ENCODE measurements at places on chromosomes 3 and 15. TPM values are rescaled to one million over a fixed set of nuclear protein-coding genes. Genes with fewer than 3 reads are reported as not detected.
A peak's percentile ranks its signal among the peaks of the same experiment; 100 is the strongest.

GRCh38 chr15:88476635-88477060, 9.1 kb downstream of the MRPS11 start:
- no peak for DNase-seq

- DNase-seq: no peak
These were observed 19.6 kb downstream of the LRRFIP2 start for GRCh38 chr3:37154668-37155314.

DNA sequence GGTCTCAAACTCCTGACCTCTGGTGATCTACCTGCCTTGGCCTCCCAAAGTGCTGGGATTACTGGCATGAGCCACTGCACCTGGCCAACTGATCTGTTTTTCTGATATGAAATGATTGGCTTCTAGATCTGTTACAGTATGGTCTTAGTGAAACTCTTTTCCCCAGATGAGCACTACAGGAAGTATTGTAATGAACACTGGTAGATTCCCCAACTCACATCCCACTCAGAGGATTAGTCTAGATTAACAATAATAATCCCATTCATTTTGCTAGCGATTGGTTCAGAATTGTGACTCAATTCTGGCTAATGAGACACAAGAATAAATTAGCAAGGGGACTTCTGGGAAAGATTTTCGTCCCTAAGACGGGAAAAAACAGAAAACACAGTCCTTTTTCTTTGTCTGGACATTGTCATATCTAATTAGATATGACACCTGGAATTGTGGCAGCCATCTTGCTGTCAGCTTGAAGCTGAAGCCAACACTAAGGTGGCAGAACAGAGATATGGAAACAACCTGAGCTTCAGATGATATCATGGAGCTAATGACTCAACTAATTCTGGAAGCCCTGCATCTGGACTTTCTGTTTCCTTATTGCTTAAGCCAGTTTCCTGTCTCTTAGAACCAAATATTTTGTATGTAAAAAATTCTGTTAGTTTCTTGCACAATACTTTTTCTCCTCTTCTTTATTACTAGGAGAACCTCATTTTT, 17.4 kb upstream of the NPTN start:
- no peak for DNase-seq

GRCh38 chr3:96259299-96259698, 555.1 kb upstream of the EPHA6 start:
- DNase-seq: no peak

GRCh38 chr3:71389911-71390573, 193.5 kb downstream of the FOXP1 start:
- no peak for DNase-seq

DNA sequence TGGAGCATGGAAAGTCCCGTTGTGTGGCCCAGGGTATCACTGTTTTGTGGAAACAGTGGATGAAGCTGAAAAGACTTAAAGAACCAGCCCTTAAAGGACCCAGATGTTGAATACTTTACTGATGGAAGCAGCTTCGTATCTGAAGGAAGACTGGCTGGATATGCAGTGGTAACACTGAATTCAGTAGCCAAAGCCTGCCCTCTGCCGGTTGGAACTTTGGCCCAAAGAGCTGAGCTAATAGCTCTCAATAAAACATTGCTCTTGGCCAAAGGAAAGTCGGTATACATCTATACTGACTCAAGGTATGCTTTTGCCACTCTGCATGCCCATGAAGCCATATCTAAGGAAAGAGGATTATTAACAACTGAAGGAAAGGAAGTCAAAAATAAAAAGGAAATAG, 885.4 kb downstream of the PDCD6IP start:
- DNase-seq: peak; percentile 5

- no peak for DNase-seq
These were observed 22.5 kb upstream of the EPHB1 start for GRCh38 chr3:134772591-134772990.

- DNase-seq: no peak
These were observed 50.5 kb downstream of the CTDSPL start for GRCh38 chr3:37912052-37912733.

GRCh38 chr3:141410408-141410807, 42.1 kb downstream of the ZBTB38 start:
- no peak for DNase-seq

DNA sequence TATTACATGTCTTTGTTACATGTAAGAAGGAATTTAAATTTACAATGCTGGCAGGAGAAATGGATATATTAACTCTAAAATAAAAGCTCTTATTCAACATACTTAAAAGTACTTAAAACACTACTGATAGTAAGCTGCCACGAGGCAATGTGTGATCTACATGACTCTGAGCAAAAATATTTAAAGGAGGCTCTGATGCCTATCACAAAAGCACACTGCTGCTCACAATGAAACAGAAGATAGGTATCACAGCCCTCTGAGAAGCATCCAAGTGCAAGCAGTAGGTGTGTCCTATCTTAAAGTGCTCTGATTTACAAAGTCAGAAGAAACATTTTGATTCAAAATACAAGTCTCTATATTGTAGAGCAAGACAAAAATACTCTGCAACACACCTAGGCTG, 371.2 kb upstream of the WNT5A start:
- DNase-seq: no peak

DNA sequence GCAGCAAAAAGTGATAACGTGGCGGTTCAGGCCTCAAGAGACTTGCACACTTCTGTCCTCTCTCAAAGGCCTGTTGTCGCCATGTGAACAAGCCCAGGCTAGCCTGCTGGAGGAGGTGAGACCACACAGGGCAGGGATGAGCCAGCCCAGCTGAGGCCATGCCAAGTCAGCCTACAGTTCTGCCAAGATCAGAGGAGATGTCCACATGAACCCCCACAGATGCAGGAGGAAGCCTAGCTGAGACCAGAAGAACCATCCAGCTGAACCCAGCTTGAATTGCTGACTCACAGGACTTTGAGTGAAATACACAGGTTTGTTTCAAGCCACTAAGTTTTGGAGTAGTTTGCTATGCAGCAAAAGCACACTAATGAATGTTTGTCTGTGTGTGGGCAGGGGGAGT, 50.3 kb upstream of the SEC13 start:
- DNase-seq: no peak

- DNase-seq: peak; percentile 35
These were observed 2.8 kb upstream of the FAM131A start for GRCh38 chr3:184334470-184335158.

DNA sequence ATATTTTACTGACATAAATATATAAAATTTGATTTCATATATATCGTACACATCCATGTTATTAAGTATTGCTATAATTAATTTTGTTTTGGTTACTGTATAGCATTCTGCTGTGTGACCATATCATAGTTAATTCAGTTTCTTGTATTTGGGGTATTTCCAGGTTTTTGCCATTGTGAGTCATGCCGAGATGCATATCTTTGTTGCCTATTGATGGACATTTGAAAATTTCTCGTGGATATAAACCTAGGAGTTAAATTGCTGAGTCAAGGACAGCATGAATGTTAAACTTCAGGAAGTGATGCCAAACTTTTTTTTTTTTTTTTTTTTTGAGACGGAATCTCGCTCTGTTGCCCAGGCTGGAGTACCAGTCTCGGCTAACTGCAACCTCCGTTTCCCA, 33.7 kb upstream of the GPR171 start:
- DNase-seq: no peak

DNA sequence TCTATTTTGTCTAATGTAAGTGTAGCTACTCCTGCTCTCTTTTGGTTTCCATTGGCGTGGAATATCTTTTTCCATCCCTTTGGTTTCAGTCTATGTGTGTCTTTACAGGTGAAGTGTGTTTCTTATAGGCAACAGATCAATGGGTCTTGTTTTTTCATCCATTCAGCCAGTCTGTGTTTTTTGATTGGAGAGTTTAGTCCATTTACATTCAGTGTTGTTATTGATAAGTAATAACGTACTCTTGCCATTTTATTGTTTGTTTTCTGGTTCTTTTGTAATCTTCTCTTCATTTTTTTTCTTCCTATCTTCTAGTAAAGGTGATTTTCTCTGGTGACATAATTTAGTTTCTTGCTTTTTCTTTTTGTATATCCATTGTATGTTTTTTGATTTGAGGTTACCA, 97.1 kb downstream of the GLDN start:
- DNase-seq: no peak

DNA sequence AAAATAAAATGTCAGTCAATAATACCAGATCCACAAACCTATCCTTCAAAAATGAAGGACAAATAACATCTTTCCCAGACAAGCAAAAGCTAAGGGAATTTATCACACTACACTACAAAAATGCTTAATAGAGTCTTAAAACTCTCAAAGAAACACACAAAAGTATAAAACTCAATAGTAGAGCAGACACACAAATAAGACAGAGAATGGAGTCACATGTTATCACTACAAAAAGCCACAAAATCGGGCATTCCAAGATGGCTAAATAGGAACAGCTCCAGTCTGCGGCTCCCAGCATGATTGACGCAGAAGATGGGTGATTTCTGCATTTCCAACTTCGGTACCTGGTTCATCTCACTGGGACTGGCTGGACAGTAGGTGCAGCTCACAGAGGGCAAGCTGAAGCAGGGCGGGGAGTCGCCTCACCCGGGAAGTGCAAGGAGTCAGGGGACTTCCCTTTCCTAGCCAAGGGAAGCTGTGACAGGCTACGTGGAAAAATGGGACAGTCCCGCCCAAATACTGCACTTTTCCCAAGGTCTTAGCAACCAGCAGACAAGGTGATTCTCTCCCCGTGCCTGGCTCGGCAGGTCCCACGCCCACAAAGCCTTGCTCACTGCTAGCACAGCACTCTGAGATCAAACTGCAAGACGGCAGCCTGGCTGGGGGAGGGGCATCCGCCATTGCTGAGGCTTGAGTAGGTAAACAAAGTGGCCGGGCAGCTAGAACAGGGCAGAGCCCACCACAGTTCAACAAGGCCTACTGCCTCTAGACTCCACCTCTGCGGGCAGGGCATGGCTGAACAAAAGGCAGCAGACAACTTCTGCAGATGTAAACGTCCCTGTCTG, 46.3 kb downstream of the SENP7 start:
- peak; percentile 64 for DNase-seq

- DNase-seq: no peak
These were observed 45.4 kb downstream of the MAP6D1 start for GRCh38 chr3:183779896-183780465.

GRCh38 chr15:66760968-66761725, 59.1 kb downstream of the SMAD6 start:
- no peak for DNase-seq

GRCh38 chr15:63042877-63043334, 359 bp downstream of the TPM1 start:
- no peak for DNase-seq

GRCh38 chr3:56339671-56340070, 128.6 kb downstream of the ERC2 start:
- DNase-seq: no peak

DNA sequence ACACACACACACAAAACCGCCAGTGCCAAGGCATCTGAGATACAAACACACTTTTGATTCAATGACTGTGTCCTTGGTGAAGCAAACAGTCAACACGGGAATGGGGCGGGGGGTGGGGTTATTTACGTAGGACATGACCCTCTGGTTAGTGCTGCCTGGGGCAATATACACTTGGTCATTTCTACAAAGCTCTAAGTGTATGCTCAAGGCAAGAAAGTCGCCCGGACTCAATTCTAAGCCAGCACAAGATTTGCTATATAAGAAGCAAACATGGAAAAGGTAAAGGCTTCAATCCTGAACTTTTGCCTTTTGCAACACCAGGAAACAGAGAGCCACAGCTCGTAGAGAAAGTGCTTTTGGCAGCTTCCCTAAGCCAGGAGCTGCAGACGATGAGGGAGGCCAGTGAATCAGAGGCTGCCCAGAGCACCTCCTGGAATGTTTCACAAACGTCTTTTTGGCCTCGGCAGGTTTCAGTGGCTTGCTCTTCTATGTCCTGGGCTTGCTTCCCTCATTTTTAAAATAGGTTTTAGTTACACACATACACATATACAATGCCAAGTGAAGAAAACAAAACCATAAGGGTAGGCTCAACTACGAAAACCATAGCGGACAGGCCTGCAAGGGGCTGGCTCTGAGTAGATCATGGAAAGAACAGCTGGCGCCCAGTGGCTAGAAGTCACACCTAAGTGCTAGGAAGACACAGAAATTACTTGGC, 73.6 kb downstream of the TM4SF4 start:
- no peak for DNase-seq

The CPN2 gene
- total RNA-seq: not detected

The SH3GL3 gene
- not detected for total RNA-seq

The USP8 gene
- total RNA-seq: 40.7 TPM

The PYGO1 gene
- total RNA-seq: 0.13 TPM

The HDAC11 gene
- total RNA-seq: 2.6 TPM

The PLAAT1 gene
- total RNA-seq: not detected

The ATP10A gene
- 31.6 TPM for total RNA-seq

The CFAP100 gene
- not detected for total RNA-seq
